Right hindlimb (tissue), 1 donor: ENCODE measurements at places on chromosomes 12 and 14.

DNA sequence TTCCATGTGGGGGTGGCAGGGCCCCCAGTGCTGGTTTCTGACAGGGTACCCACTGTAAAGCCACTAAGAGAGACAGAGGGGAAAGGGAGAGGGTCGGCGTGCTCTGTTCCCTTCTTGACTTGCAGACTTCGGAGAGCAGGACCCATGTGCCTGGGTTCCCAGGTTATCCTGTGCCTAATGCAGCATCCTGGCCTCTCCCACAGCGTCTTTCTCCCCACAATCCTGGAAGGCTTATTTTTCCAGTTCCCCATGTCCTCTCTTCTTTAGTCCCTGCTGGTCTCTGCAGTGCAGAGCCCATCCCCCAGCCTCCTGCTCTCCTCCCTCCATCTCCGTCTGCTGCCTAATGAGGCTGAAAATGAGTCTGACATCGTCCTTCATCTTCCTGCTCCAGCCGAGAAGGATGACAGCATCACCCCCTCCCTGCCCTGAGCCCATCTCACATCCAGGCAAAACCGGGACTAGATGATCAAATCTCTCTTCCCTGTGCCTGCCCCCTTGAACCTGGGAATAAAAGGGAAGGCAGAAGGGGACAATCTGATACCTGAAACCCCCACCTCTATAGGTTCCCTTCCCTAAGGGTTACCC lies 15.1 kb downstream of the CALCOCO1 start:
- DNase-seq = no peak

GRCh38 chr12:3030821-3031429 lies 46.3 kb upstream of the TSPAN9 start:
- no peak for DNase-seq

DNA sequence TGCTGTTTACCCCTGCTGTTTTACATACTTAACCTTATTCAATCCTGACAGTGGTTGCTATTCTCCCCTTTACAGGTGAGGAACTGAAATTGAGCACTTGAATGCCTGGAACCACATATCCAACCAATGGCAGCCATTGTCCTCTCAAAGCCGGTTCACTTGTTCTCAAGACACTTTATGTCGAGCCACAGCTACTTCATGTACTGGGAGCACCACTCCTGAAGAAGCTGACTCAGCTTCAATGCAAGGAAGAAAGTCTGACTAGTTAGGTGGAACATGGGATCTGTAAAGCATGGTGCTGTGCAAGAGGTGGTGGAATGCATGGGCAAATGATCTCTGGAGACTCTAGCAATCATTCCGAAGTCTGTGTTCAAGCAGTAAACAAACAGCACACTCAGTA lies 113.9 kb upstream of the CPM start:
- no peak for DNase-seq

- DNase-seq = peak; percentile 45
Observed at GRCh38 chr12:106226884-106227640, 20.8 kb downstream of the CKAP4 start.

GRCh38 chr12:42757624-42758119 lies 168.1 kb upstream of the PRICKLE1 start:
- no peak for DNase-seq

- no peak for DNase-seq
Observed at GRCh38 chr12:102182635-102183034, 15.0 kb downstream of the PMCH start.

- no peak for DNase-seq
Observed at GRCh38 chr14:24943024-24943423, 106.9 kb downstream of the STXBP6 start.

DNA sequence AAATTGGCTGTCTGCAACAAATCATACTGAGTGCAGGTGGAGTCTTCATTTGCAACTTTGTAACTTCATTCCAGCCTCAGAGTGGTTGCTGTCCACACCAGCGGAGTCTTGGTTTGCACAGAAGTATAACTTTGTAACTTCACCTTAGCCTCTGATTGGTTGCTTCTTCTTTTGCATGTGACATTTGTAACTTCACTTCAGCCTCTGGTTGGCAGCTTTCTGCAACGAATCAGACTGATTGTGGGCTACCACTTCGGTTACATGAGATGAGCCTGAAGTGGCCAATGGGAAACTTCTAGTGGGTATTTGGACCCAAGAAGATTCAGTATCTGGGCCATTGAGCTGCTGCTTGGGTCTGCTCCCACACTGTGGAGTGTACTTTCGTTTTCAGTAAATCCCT lies 17.8 kb downstream of the RASSF8 start:
- no peak for DNase-seq

- no peak for DNase-seq
Observed at GRCh38 chr12:20367583-20368113, 689 bp upstream of the PDE3A start.

DNA sequence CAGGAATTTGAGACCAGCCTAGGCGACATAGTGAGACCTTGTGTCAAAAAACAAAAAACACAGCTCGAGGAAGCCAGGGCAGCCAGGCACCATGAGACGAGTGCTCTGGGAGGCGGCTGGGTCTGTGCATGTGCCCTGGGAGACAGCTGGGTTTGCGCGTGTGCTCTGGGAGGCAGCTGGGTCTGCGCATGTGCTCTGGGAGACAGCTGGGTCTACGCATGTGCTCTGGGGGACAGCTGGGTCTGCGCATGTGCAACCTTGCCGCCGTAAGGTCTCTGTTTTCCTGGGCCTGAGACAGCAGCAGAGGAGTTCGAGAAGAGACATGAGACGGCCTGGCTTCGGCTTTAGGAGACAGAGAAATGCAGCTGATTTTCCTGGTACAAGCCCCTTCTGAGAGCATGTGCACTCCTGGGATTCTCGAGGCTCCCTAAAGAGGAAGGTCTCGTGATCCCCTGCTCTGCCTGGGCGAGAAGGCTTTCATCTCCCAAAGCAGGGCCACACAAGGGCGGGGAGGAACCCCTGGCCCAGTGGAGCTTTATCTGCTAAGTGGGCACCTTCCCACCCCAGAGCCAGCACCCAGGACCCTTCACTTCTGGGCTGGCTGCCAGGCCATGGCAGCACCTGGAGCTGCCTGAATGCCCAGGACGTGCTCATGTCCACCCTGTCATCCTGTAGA lies 3.5 kb upstream of the BDKRB1 start:
- peak; percentile 70 for DNase-seq

GRCh38 chr14:93946104-93946503 lies 19.0 kb downstream of the FAM181A start:
- no peak for DNase-seq

- DNase-seq = no peak
Observed at GRCh38 chr14:61322799-61323290, 1.5 kb downstream of the PRKCH start.

- no peak for DNase-seq
Observed at GRCh38 chr14:63492391-63492790, 50.8 kb downstream of the PPP2R5E start.

DNA sequence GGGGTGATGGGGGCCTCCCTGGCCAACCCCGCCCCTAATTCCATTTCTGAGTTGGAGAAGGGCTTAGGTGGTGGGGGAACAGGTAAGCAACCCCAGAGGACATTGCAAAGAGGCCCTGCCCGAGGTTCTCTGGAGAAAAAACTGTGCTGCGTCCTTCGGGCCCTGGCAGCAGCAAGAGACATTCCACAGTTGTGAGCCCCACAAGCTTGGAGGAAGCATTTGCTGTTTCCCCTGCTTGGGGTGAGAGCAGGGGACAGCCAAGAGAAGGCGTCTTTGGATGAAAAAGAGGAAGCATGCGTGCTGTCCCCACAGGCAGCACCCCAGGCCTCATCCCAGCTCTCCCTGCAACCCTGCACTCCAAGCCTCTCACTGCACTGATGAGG lies 1.3 kb downstream of the BDKRB2 start:
- DNase-seq = no peak

- no peak for DNase-seq
Observed at GRCh38 chr14:61752626-61753025, 9.6 kb upstream of the SNAPC1 start.

GRCh38 chr14:75783184-75783583 lies 122.1 kb downstream of the TTLL5 start:
- DNase-seq = no peak

DNA sequence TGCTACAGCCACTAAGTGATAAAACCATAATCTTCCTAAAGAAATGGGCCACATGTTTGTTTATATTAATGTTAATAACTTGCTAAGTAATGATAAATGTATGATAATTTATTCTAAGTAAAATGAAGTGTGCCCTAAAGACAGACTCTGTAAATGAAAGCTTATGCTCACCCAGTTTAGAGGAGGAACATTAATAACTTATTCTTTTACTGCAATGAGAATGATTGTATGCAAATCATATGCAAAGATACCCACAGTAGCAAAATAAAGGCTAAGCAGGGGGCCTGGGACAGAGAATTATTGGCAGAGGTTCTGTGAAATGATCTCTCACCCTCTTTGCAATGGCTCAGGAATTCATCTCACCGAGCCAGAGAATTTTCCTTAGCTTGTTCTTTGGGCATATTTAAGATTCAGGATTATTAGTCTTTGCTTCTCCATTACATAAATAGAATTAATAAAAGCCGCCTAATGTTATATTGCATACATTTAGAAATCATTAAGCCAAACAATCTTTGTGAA lies 75.9 kb downstream of the TMEM132D start:
- no peak for DNase-seq

DNA sequence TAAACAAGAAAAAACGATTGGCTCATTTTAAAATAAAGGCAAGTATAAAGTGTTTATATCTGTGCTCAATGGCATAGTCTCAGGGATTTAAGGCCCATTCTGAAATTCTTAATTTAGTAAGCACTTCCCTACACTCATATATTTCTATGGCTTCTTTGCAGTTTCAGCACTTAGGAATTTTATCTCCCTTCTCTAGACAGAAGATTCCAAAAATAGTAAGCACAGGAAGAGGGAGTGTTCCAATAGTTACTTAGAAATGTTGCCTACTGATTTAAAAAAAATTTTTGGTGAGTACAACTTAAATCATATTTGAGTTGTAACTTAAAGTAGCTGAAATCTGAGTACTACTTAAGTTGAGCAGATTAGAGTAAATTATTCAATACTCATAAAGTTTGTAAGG lies 19.8 kb downstream of the INSM2 start:
- no peak for DNase-seq

DNA sequence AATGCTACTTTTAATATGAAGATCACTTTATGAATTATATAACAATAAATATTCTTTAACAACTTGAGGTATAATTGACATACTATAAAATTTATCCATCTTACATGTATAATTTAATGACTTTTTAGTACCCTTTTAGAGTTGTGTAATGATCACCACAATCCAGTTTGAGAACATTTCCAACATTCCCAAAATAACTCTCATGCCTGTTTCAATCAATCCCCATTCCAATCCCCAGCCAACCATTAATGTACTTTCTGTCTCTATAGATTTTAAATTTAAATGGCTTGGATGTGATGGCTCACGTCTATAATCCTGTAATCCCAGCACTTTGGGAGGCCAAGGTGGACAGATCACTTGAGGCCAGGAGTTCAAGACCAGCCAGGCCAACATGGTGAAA lies 23.5 kb upstream of the FRMD6 start:
- DNase-seq = no peak

DNA sequence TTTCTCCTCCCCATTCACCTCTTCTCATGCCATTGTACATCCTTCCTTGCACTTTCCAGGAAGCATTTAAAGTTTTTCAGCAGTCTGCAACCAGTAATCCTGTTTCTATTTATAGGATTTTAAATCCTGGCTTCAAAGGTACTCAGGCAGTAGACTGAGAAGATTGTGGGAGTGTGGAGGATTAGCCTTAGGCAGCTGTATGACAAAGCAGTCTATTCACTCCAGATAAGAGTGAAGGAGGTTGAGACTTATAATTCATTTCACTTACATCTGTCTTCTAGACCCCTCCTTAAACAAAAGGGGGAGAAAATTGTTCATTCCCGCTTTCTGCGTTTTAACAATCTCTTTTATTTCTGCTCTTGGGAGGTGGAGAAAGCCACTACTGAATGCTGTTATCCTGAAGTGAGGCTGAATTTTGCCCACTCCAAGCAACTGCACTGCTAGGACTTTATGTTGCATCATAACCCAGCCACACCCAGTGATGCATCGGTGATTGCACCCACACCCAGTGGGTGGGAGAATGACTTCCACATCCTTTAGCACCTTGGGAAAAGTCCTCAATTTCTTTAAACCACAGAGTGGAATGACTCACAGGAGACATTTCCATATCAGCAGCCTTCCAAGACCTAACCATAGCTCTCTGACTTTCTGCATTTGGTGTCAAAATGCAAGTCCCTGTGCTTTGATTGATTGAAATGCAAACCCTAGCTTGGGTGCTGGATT lies 382.5 kb upstream of the ATP2B1 start:
- DNase-seq = no peak

- no peak for DNase-seq
Observed at GRCh38 chr12:68844788-68845695, 37.1 kb downstream of the MDM2 start.

DNA sequence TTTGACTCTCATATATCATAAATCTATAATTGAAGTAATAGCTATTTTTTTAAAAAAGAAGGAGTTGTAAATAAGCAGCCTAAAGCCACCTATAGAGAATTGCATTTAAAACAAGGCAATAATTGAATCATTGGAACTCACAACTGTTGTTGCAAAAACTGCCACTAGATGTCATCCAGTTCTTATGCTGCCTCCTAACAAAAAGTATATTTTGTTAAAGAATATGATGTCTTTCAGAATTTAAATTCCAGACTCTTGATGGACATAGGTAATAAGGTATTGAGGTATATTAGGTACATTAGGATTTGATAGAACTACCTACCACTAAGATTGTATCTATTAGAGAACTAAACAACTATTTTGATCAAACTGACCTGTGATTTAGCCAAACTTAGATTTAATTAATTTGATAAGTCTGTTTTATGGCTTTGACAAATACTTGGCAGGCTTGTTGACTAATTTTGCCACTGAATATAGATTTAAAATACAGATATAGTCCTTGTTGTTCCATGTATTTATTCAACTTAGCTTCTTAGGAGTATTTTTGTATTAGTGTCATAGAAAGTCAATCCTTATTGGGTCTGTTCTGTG lies 401.4 kb downstream of the RPL10L start:
- no peak for DNase-seq

- DNase-seq = peak; percentile 62
Observed at GRCh38 chr12:32115404-32116104, 8.9 kb downstream of the BICD1 start.
